ENCODE measurements at places on chromosomes 1 and 21.

- DNase-seq, result no peak
Measured at GRCh38 chr21:42017022-42017421, 6.9 kb upstream of the ZBTB21 start.

DNA sequence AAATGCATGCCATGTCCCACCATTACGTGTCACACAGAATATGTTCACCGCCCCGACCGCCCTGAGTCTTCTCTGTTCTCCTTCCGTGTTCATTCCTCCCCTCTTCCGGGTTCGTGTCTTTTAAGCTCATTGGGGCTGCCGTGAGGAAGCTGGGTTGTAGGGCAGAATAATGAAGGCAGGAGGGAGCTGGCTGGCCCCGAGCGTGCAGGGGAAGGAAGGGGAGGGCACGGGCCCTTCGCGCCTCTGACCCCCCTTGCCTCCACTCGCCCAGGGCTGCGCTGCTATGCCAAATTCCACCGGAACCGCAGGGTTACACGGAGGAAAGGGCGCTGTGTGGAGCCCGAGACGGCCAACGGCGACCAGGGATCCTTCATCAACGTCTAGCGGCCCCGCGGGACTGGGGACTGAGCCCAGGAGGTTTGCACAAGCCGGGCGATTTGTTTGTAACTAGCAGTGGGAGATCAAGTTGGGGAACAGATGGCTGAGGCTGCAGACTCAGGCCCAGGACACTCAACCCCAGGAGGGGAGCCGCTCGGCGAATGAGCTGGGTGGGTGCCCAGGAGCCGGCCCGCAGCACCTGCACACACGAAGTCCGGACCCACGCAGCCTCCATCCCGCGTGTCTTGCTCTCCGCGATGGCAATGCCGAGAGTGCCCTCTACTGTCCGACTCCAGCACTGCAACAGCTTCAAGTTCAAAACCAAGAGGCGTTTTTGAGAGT, 16.5 kb upstream of the AGTRAP start:
- DNase-seq, result peak; percentile 77

GRCh38 chr1:155196103-155196892, 11.4 kb downstream of the THBS3 start:
- no peak for DNase-seq

DNA sequence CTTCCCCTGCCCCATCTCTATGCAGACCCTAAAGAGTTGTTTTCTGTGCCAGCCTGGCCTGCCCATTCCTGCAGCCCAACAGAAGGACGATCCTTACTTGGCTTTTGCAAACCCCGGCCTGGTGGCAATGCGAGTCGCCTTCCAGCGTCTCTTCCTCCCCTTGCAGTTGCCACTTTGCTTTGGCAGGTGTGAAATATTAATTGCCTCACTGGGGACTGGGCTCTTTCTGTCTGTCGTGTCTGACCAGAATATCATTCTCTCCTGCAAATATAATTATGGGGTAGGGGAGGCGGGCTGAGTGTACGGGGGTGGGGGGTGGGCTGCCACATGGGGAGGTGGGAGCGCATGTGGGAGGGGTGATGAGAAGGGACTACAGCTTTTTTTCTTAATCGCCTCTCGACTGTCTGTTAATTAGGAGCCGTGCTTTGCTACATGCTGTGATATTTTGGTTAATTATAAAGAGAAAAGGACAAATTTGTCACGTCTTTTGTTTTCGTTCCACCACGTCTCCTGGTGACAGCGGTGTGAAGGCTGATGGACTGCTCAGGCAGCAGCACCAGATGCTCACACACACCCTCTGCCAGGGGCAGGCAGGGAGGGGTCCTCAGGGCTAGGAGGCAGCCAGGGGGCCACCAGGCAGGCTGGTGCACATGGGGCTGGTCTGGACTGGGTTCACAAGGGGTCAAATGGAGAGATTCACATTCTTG, 80.1 kb upstream of the CD34 start:
- DNase-seq, result no peak

DNA sequence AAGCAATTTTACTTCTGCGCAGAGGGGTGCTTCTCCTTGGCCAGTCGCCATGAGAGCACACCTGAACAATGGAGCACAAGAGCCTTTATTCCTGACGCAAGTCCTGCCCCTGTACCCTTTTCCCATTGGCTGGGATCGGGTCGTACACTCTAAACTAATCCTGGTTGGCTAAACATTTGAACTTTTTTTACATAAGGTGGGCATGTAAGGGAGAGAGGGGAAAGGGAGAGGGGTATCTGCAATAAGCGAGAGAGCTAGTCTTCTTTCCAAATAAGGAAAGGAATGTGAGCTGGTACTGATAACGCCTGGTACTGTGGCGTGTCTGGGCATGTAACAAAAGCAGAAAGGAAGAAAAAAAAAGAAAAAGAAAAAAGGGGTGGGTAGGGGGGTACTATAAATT, 21.8 kb downstream of the MFSD2A start:
- no peak for DNase-seq

GRCh38 chr1:34320053-34320669, 143.5 kb downstream of the C1orf94 start:
- DNase-seq, result no peak

- DNase-seq, result no peak
Measured at GRCh38 chr1:167158111-167158812, 62.4 kb upstream of the POU2F1 start.

DNA sequence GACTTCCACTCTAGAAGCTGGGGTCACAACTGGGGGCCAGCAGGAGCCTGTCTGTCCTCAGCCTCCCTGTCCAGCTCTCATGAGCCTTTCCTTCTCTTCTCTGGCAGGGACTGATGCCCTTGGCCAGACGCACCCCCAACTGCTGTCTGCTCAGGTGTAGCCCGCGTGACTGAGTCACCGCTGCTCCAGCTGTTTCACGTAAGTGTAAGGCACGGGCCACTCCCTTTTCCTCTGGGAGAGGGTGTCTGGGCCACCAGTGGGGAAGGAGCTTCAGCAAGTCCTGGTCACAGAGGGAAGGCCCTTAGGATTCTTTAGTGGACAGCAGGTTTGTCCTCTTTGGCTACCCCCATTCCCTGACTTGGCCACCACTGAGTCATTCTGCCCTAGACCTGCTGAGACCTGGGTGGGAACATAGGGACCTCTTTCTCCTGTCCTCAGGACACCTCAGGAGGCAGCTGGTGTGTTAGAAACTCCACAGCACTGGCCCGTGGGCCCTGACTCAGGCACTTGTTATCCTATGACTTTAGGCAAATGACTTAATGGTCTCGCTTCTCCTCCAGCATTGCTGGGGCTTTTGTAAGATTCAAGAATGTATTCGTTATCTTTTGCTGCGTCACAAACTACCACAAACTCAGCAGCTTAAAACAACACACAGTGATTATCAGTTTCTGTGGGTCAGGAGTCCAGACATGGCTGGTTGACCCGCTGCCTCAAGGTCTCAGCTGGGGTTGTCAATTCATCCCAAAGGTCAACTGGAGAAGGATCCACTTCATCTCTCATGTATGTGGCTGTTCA, 64.8 kb downstream of the FAM163A start:
- no peak for DNase-seq

DNA sequence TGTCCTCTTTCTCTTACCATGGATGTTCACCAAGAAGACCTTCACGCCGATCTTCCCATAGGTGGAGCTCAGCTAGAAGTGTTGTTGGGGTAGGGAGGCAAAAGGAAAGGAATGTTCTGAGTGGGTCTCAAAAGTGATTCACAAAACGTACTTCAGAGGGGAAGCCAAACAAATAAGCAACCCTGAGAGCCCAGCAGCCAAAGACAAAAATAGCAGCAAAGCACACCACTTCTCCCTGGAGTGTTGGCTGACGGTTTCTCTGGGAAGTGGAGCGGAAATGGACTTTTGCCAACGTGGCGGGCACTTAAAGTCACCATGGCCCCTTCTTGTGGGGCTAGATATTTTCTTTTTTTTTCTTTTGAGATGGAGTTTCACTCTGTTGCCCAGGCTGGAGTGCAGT, 23.1 kb downstream of the SLC26A9 start:
- peak; percentile 77 for DNase-seq

DNA sequence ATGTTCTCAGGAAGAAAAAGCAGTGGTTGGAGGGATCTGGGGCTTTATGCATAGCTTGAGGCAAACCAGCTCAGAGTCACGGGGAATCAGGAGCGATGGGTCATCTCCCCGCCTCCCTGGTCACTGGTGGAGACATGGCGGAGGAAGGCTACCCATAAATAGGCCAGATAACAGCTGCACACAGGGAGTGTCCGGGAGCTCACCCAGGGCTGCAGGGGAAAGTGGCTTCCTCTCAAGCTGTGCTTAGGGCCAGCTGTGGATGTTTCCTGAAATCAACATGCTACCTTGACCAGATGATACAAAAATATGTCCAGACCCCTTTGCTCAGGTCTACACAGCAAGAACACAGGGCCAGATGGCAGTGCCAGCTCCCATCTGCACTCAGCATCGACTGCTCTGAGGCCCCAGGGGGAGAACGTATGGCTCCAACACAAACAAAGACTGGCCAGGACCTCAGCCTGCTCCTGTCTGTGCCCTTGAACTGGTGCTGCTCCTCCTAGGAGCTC, 27.1 kb upstream of the RERE start:
- DNase-seq, result no peak

DNA sequence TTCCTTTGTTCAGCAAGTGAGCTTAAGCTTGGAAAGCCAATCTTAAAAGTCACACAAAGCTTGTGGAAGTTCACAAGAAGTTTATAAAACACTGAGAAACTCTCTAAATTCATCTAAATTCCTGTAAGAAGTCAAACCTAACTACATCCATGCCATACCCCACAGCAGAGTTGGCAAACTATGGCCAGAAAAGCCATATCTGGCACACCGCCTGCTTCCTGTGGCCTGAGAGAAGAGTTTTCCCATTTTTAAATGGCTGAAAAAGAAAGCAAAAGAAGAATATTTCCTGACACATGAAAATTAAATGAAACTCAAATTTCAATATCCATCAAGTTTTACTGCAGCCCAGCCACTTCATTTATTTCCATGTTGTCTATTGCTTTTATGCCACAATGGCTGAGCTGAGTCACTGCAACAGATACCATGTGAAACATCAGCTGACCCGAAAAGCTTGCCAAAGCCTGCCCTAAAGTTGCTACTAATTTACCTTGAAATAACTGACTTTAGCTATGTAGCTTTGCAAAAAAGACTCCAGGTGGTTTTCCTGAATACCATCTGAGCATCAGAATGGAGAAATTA, 237.1 kb downstream of the SLC45A1 start:
- no peak for DNase-seq

DNA sequence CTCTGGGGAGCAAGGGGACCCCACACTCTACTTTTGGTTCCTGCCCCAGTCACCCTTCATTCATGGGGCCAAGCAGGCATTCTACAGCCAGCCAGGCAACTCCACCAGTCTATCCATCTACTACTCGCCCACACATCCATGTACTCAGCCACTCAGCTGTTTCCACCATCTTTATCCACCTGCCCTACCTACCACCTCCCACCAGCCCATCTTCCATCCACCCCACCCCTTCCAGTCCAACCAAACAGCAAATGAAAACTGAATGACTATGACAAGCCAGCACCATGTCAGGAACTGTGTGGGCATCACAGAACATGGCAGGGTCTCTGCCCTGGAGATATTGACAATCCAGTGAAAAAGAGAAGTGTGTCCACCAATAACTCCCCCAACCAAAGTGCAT, 7.9 kb downstream of the LAD1 start:
- DNase-seq, result no peak

- no peak for DNase-seq
Measured at GRCh38 chr1:2986549-2987305, 34.5 kb upstream of the ACTRT2 start.

DNA sequence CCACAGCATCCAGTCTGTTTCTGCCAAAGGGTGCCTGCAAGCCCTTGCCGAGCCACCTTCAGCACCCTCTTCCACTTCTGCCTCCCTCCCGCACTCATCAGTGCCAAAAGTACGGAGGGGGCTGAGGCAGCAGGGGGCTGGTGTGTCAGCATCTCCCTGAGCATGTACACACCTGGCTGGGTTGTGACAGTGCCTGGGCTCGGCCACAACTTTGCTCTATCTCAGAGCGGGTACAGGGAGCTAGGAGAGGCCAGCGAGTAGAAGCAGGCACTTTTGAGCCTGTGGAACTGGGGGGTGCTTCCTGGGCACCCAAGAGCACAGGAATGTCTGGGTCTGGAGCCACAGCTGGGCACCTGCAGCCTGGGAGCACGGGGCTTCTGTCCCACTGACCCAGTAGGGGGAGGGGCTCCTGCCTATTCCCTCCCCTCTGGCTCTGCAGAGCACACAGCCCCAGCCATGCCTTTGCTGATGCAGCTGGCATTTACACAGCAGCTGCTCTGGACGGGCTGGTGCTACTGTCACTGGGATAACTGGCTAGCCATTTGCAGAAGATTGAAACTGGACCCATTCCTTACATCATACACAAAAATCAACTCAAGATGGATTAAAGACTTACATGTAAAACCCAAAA, 319.8 kb upstream of the RRP15 start:
- no peak for DNase-seq

DNA sequence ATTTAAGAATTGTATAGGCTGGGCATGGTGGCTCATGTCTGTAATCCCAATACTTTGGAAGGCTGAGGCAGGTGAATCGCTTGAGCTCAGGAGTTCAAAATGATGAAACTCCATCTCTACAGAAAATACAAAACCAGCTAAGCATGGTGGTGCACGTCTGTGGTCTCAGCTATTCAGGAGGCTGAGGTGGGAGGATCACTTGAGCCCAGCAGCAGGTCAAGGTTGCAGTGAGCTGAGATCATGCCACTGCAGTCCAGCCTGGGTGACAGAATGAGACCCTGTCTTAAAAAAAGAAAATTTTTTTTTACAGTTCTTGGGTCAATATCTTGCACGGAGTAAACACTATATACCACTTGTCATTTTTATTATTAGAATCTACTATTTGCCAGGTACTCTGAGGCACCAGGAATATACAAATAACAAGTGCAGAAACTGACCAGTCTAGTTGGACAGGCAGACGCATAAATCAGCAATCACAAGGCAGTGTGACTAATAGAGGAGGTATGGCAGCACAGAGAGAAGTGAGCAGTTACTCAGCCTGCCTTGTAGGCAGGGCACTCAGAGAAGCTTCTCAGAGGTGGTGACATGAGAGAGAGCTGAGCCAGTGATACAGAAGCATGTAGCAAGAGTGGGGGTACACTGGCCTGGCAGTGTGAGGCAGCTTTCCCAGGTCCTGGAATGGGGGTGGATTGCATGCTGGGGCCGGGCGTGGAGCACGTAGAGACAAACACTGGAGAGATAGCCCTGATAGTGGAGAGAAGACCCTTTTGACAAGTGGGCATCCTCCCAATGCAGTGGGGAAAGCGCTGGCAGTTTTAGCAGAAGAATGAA, 8.0 kb downstream of the PHLDA3 start:
- peak; percentile 79 for DNase-seq

DNA sequence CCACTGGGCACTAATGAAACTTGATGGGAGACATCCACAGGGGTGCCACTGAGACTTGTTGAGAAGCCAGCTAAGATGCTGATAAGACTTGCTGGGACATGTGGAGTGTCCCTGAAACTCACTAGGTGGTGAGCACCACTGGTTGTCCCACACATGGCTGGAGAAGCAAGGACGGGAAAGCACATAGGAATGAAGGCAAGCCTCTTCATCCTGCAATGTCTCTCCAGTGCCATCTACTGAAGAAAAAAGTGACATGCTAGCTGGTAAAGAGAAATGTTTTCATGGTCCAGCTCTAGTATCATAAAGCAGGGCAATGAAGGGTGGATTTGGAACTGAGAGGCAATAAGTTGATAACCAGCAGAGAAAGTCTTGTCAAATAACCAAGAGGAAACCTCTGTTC, 283.0 kb downstream of the PAPPA2 start:
- no peak for DNase-seq

- DNase-seq, result no peak
Measured at GRCh38 chr1:93805027-93805610, 73.9 kb downstream of the DNTTIP2 start.
